ENCODE measurements at places on chromosomes 2 and 18. TPM values are rescaled to one million over a fixed set of nuclear protein-coding genes. Genes with fewer than 3 reads are reported as not detected.

The GATA6 gene
- total RNA-seq: 26.6 TPM

The USP14 gene
- total RNA-seq: 62.9 TPM

The ANKRD30B gene
- total RNA-seq: 0.39 TPM

The IL18RAP gene
- total RNA-seq: 13.8 TPM

- no peak for DNase-seq
These were observed 4.6 kb downstream of the MIB1 start for GRCh38 chr18:21745231-21745630.

DNA sequence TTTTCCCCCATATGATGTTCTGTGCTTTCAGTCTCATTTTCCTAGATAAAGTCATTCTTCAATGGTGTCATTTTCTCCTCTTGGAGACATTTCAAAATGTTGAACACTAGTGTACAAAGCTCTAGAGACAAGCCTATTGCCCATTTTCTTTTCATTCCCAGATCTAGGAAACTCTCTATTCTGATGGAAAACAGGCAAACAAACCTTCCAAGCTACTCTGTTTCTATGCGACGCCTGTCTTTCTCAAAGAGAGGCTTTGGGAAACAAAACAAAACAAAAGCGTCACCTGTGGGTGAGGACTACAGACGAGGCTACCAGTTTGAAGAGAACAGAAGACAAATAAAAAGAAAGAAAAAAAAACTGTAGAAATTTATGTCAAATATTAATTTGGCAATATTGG, 311.0 kb downstream of the CBLN2 start:
- no peak for DNase-seq

GRCh38 chr18:28003451-28003850, 173.5 kb downstream of the CDH2 start:
- DNase-seq: no peak

All from mesenteric fat pad (tissue), 1 donor.